ENCODE measurements at places on chromosomes 11 and 22. TPM values are rescaled to one million over a fixed set of nuclear protein-coding genes. Genes with fewer than 3 reads are reported as not detected.

DNA sequence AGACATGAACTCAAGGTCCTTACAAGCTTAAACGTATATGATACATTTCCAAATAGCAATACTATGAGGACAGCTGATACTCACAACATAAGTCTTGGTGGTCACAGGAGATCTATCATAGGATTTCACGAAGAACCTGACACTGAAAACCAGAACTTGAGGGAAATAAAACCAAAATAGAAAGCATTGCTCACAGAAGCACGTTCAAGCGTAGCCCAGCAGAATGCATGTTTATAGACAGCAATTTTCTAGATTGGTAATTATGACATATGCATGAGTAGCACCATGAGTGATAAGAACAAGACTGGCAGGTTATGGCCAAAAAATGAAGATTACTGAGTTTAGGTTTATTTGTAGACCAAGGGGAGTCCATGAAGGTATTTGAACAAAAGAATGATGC is 243.5 kb downstream of the ETS1 start:
- no peak overlapping the region for H3K4me3 ChIP-seq
- peaks cover 4% of the 10 kb centered on the region for H3K36me3 ChIP-seq
- H3K27me3 ChIP-seq: no peaks in the 10 kb centered on the region
- no peak for DNase-seq
- H3K27ac ChIP-seq: peak overlapping the region; percentile 81
- peaks cover 73% of the 10 kb centered on the region for H3K4me1 ChIP-seq

DNA sequence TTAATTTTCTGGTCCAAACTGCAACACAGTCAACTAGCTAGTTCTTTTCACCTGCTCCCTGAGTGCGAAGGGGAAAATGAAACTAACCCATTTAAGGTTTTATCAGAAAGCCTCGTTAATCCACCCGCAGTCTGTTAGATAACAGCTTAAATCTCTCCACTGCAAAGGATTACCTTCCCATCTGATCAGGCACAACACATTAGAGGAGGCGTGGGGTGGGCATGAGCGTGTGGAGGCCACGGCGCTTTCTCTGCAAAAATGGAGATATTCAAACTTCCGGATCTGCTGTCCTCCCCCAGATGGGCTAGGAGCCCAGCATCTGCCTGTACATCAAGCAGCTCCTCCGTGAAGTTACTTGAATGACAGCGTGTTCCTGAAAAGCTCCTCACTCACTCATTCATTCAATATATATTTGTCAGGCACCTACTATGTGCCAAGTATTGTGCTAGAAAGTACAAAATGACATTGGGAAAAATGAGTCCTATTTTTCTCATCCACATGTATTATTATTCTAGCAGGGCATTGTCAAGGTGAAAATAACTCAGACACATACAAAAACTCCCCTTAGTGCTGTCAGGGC is 13.5 kb upstream of the ANKK1 start:
- no peak overlapping the region for H3K4me3 ChIP-seq
- no peaks in the 10 kb centered on the region for H3K36me3 ChIP-seq
- DNase-seq: no peak
- H3K4me1 ChIP-seq: no peaks in the 10 kb centered on the region

XBP1 gene
- total RNA-seq: 152 TPM

GRCh38 chr11:73359341-73359740 is 16.9 kb upstream of the RELT start:
- DNase-seq: no peak
- H3K27ac ChIP-seq: no peak overlapping the region
- H3K4me1 ChIP-seq: peaks cover 6% of the 10 kb centered on the region
- H3K27me3 ChIP-seq: no peaks in the 10 kb centered on the region
- no peaks in the 10 kb centered on the region for H3K36me3 ChIP-seq
- no peak overlapping the region for H3K4me3 ChIP-seq

GRCh38 chr22:27795053-27795452 is 6.5 kb downstream of the MN1 start:
- no peak overlapping the region for H3K27ac ChIP-seq
- DNase-seq: no peak
- H3K4me3 ChIP-seq: no peak overlapping the region
- H3K4me1 ChIP-seq: no peaks in the 10 kb centered on the region

DNA sequence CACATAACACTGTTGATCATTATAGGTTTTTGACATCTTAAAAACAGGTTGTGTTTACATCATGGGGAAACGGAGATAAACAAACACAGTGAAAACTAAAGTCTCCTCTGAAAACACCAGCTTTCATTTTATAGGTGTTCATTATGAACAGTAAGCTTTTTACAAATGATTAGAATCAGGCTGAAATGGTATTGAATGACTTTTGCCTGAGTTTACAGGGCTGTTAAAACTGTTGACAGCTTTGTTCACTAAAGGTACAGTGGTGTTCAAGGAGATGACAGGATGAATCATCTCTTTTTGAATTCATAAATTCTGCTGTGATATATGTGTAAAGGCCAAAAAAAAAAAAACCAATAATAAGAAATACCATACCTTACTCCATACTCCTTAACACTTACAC is 184.6 kb upstream of the CNTN5 start:
- no peaks in the 10 kb centered on the region for H3K27me3 ChIP-seq
- H3K4me3 ChIP-seq: no peak overlapping the region
- DNase-seq: no peak
- H3K27ac ChIP-seq: no peak overlapping the region
- H3K36me3 ChIP-seq: no peaks in the 10 kb centered on the region

DNA sequence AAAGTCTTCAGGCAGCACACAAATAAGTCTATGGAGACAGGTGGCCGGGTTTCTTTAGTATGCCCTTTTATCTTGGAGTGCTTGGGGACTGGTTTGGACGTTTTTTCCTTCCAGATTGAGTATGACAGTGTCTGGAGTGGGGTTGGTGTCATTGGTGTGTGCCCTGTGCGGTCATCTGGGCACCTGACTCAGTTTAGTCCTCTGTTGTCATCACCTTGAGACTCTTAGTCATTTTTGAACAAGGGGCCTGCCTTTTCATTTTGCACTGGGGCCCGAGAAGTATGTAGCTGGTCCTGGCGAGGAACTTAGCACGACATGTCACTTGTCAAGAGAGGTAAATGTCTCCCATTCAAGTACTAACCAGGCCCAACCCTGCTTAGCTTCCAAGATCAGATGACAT is 27.2 kb upstream of the MYO18B start:
- DNase-seq: no peak
- no peaks in the 10 kb centered on the region for H3K27me3 ChIP-seq
- H3K4me3 ChIP-seq: no peak overlapping the region
- H3K36me3 ChIP-seq: peaks cover 91% of the 10 kb centered on the region

DNA sequence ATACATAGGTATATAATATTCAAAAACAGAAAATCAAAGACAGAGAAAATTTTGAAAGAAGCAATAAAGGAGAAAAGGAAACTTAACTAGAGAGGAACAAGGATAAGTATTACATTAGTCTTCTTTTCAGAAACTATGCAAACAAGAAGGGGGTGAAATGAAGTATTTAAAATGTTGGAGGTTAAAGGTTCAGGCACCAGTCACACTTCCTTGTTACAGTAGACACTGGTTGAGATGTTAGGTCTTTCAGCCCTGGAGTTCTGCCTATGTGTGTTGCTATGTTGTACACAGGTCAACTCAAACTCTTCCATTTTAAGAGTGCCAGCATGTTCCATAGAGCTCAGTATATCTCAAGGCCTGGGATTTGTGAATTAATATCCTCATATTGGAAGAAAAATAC is 6.0 kb upstream of the MS4A4A start:
- no peak for DNase-seq
- no peaks in the 10 kb centered on the region for H3K36me3 ChIP-seq
- H3K27me3 ChIP-seq: peaks cover 2% of the 10 kb centered on the region

NLRP10 gene
- not detected for total RNA-seq
